Stimulated activated CD4-positive, alpha-beta T cell treated with anti-CD3 and anti-CD28 coated beads, Interleukin-15, amount 100 ng/mL, for 1 hour (primary cell): ENCODE measurements at places on chromosomes 5 and 9.

DNA sequence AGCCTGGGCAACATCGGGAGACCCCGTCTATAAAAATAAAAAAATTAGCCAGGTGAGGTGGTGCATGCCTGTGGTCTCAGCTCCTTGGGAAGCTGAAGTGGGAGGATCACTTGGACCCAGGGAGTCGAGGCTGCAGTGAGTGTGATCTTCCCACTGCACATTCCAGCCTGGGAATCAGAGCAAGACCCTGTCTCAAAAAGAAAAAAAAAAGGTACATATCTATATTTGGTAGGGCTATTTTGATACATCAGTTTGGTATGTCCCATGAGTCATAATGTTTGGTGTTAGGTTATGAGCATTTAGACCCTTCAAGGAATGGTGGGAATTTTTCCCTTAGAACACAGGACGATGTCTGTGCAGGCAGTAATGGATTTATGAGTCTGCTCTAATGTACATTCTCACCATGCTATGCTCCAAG lies 55.3 kb upstream of the POU4F3 start:
- DNase-seq = no peak

- no peak for DNase-seq
Observed at GRCh38 chr5:143790457-143791112, 21.4 kb upstream of the HMHB1 start.

GRCh38 chr5:72313141-72313540 lies 6.9 kb downstream of the MRPS27 start:
- no peak for DNase-seq

DNA sequence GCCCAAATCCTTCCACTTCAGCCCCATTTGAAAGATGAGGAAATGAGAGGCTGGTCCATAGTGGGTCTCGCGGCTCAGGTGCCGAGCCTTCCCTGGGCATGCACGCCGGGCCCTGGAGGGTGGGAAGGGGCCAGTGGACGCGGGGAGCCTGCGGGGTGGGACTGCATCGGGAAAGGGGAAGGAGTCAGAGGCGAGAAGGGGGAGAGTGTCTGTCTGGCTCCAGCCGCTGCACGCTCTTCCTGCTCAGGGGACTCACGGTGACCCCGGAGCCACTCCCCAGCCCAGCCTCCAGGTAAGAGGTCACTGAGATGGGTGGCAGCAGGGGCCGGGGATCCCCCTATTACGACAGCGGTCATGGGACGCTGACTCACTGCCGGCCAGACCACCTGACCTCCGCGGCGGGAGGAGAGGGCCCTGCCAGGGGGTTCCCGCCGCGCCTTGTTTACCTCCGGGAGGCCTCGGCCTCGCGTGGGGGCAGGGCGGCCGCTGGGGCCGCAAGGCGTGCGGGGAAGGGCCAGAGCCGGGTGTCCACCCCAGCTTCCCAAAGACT lies 1.9 kb upstream of the SQSTM1 start:
- DNase-seq = peak; percentile 67

DNA sequence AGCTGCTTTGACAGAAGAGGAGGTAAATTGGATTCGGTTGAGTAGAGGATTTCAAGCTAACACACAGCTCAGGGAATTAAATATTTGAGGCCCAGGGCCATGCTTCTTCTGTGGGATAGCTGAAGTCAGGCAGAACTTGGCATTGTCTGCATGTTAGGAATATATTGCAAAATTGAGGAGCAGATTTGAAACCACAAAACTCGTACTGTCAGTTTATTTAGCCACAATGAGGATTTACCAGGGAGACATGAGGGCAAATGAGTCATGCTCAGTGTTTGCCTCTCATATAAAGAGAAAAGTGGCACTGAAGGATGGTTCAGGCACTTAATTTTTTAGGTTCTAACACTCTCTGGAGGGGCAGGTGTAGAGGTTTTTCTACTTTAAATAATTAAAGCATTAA lies 83.0 kb upstream of the PRLR start:
- no peak for DNase-seq

DNA sequence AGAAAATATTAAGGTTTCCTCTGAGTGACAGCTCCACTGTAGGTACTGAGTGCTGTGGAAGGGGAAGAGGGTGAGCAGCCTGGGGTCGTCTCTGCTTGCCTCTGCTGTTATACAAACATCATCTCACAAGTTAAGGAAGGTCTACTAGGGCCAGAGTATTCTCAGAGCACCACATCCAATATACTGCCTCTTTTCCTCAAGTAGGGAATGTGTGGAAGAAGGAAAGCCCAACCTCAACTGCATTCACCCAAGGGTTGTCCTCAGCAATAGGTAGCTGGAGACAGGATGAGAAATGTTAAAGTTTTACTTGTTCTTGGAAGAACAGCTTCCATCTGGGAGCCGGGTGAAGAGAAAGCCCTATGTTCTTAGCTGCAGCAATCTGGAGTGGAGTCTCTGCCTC lies 1062.3 kb upstream of the CDH10 start:
- DNase-seq = no peak

DNA sequence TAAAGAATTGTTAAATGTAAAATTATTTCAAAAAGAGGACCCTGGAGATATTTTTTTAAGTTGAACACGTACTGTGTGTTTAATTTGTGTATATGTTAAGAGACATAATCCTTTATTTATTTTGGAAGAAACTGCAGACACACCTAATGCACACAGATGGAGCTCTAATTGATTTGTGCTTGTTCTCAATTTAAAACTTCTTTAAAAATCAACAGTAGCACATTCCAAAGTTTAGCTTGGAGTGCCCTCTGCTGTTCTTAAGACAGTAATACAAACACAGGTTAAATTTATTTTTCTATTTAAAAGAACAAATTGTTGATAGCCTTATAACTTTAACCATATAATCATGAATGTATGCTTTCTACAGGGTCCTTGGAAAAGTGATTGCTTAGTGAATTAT lies 277.6 kb upstream of the ADAMTS16 start:
- no peak for DNase-seq

DNA sequence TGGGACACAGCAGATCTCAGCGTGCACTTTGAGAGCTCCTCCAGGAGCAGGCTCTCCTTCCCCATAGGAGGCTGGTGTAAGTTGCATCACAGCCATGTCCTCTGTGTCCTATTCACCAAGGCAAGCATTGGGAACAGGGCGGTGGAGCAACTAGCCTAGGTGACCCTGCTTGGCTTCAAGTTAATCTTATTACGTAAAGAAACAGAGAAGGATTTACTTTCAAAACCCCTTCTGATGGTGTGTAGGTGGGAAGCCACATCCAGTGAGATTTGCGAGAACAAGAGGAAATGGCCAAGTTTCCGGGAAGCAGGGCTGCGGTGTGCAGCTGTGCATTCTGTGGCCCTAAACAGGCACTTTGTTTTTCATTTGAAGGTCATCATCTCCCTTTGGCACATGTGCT lies 80.2 kb downstream of the TRIO start:
- no peak for DNase-seq

DNA sequence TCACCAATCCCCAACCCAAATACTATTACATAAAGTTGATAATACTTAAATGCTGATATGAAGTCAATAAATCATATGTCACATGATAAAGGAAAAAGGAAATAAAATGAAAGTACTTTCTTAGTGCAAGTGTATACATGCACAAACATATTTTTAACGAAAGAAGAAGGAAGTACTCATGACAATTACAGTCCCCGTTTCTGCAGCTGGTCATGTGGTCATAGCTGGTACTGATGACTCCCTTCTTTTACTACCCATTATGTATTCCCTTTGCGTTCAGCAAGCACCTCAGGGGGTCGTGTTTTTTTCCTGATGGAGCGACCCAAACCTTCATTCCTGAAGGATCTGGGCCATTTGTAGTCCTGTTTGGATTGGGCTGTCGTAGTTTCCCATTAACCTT lies 27.3 kb downstream of the CENPP start:
- DNase-seq = no peak

DNA sequence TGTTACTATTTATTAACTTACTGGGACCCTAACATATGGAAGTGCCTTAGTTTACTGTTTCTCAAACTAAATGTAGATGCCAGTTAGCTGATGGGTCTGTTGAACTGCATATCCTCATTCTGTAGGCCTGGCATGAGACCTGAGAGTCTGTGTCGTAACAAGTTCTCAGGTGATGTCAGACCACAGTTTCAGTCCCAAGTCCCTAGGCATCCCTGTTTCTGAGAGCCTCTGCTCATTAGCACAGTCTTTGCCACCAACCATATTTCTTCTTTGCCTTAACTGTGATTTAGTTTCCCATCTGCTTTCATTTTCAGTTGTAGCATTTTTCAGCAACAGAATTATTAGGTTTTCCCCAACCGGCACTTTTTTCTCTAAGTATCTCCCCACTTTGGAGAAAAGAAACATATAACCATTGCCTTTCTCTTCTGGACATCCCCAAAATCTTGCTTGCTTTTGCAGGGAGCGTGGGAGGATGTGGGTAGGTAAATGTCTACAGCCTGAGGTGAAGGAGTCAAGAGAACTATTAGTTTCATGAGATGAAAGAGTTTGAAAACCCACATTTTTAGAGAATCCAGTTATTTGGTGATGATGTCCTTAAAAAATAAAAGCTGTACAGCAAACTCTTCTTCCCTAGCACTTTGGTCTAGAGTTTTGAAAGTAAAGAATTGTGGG lies 74.6 kb downstream of the NUDT12 start:
- no peak for DNase-seq

DNA sequence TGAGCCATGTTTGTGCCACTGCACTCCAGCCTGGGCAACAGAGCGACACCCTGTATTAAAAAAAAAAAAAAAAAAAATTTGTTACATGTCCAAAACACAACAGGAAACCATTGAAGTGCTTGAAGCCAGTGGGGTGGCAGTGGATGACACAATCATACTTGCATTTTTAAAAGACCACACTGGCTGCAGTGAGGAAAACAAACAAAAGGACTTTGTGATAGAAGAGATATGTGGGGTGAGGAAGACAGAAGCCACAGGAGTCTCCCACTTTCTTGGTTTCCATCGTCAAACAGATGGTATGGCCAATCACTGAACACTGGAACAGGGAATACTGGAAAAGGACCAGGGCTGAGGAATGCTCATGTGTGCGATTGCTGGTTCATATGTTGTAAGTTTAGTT lies 20.9 kb upstream of the COMMD10 start:
- DNase-seq = no peak

DNA sequence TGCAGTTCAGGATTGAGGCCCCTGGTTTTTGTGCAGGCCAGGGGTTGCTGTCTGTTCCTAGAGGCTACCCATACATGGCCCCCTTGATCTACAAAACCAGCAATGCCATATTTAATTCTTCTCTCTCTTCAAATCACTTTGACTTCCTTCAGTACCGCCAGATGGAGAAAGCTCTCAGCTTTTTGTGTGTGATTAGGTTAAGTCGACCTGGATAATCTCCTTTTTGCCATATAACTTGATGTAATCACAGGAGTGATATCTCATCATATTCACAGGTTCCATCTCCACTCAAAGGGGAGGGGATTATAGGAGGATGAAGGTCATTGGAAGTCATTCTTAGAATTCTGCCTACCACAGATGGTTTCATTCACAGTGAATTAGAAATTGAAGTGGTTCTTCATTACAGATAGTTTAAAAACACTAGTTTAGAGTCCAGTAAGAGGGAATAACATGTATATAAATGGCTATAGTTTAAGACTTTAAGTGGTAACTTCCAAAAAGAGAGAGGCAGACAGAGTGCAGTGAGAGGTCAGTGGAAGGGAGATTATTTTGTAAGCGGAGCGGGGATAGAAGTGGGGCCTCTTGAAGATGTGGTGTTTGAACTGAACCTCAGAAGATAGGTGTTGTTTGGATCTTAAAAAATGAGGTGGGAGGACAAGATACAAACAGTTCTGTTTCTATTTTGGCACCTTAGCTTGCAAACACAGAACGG lies 85.9 kb downstream of the GALNT10 start:
- DNase-seq = no peak

DNA sequence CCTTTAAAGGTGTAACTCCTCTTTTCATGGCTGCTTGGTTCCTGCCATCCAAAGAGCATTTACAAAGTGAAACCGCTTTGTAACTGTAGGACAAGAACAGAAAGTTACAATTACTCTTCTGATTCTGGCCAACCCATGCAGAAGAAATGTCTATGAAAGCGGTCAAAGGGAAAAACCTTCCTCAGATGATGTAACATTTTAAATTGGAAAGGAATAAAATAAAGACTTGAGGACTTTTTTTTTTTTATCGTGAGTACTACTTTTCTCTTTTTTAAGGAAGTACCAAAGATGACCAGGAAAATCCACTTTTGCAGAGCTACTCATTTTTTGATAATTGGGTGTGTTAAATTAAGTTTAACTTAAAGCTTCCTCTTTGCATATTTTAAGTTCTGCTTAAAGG lies 13.0 kb upstream of the C9orf72 start:
- no peak for DNase-seq

GRCh38 chr5:77832166-77832770 lies 56.1 kb upstream of the TBCA start:
- no peak for DNase-seq

DNA sequence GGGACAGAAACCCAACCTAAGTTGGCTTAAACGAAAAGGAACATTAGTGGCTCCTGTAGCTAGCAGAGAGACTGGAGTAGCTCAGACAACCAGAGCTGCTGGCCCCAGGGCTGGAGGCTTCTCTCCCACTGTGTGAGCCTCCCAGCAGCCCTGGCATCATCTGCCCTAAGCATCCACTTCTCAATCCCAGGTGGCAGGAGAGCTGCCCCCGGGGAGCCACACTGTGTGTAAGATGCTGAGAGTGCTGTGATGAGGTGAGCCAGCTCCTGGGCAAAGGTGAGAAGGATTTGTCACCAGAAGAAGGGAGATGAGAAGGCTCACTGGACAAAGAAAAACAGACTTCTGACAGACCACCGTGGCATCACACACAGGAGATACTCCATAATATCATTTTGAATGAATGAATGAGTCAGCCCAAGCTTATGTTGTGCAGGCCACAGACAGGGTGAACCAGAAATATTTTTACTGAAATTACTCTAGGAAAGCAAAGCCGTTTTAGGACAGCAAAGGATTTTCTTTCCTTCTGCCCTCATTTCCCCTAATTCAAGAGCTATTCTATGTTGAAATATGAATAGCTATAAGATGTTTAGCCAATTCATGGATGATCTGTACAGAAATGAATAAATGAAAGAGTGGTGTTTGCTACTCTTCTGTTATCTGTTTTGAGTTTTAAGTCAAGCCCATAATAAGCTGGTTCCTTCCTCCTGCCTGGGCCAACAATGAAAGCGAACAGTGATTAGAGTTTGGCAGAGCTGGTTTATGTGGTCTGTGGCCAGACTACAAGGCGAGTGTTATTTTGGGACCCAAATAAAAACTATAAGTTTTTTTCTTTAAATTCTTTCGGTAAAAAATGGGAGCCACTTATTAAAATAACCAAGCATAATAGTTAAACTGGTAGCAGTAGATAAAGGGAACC lies 57.4 kb upstream of the ECM2 start:
- no peak for DNase-seq

GRCh38 chr5:91379246-91379913 lies 3.7 kb downstream of the ARRDC3 start:
- DNase-seq = no peak

- DNase-seq = no peak
Observed at GRCh38 chr5:1118231-1118698, 6.4 kb upstream of the SLC12A7 start.

- DNase-seq = no peak
Observed at GRCh38 chr9:88995200-88995577, 3.9 kb downstream of the S1PR3 start.

- DNase-seq = no peak
Observed at GRCh38 chr5:141590127-141590526, 28.7 kb downstream of the DIAPH1 start.

GRCh38 chr5:174317256-174317894 lies 271.9 kb downstream of the NSG2 start:
- no peak for DNase-seq

GRCh38 chr9:94818178-94818541 lies 91.7 kb downstream of the AOPEP start:
- DNase-seq = no peak
